GM10248 (cell line): ENCODE measurements at places on chromosomes 3 and 15.

DNA sequence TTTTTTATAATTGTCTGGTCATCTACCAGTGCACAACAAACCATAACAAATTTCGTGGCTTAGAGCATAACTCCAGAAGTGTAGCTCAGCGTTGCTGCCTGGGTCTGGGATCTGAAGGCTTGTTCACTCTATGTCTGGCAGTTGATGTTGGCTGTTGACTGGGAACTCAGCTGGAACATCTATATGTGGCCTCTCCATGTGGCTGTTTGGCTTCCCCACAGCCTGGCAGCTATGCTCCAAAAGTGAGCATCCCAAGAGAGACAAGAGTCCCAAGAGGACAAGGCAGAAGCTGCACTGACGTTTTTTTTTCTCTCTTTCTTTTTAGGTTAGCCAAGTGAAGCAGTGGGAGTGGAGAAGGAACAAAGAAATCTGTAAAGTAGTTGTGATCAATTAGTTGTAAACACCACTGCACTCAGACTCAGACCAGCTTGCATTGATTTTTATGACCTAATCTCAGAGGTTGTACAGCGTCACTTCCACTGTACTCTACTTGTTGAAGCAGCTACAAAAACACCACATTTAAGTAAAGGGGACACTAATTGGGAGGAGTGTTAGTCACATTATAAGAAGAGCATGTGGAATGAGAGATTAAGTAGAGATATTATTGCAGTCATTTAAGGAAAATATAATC is 2.5 kb upstream of the GPR176 start:
- DNase-seq = no peak

DNA sequence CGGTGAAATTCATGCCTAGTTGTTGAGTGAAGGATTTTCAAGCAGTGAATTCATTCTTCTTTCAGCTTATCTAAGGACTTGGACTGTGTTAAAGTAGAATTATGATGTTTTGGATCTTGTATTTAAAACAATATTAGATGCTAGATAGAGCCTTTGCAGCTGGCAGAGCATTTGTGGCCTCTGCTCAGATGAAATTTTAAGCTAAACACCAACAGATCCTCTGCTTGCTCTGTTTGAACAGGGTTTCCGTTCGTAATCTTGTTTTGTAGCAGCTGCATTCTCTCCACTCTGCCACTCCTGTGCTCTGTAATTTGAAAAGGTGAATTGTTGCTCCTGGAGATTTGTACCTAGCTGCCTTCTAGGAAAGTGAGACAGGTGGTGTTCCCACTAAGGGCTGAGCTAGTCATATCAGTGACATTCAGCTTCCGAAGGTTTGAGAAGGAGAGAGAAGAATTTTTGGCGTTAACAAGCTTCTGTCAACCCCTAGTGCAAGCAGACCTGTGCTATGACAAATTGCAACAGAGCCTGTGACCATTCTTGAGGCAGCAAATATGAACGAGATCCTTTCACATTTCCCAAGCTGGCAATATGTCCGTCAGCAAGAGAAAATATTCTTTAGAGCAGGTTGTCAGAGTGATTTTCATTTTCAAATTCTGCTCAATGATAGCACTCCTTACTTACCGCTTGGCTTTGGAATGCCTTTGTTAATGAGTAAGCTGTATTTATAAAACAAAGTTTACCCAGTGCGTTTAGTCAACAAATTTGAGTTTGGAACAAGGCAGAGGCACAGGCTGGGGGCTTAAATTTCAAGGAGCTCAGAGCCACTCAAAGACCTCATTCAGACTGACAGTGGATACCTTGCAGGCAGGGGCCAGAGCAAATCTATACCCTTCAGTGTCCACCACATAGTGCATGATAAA is 5.3 kb downstream of the CHST2 start:
- DNase-seq = no peak

- no peak for DNase-seq
These were observed 390.3 kb downstream of the GABRB3 start for GRCh38 chr15:26382444-26383072.

DNA sequence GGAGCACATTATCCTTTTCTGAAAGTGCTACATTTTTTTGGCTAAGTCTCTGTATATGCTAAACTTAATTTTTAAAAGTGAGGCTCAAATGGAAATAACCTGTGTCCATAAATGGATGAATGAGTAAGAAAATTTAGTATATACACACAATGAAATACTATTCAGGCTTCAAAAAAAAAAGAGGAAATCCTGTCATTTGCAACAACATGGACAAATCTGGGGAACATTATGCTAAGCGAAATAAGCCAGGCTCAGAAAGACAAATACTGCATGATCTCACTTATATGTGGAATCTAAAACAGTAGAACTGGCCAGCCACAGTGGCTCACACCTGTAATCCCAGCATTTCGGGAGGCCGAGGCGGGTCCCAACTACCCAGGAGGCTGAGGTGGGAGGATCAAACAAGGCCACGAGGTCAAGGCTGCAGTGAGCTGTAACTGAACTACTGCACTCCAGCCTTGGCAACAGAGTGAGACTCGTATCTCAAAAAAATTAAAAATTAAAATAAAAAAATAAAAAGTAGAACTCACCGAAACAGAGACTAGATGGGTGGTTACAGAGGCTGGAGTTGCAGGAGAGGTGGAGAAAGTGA is 25.8 kb downstream of the CCDC12 start:
- no peak for DNase-seq

DNA sequence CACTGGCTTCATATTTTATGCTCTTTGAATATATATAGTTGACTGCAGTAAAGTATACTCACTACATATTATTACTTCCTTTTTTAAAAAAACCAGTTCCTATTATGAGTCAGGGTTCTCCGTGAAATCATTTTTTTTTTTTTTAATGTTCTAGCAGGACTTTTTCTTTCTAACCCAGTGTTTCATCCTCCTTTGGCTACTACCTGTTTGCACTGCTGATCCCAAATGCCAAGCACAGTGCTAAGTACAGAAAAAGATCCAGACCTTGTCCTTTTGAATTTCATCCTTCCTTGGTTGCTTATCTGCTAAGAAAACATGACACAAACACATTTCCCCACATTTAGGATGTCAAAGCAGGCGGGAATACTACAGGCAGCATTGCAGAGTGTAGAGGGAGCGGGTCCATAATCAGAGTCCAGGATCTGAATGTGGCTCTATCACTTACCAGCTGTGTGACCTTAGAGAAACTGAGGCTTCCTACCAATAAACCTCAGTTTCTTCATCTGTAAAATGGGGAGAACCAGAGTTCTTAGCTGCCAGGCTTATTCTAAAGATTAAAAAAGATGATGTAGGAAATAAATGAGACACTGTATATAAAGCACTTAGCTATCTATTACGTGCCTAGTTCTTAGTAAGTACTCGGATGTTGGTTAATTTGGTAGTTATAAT is 37.2 kb upstream of the ANPEP start:
- peak; percentile 46 for DNase-seq
